Bronchial smooth muscle cell (primary cell): ENCODE measurements at places on chromosomes 16 and 17. TPM values are rescaled to one million over a fixed set of nuclear protein-coding genes. Genes with fewer than 3 reads are reported as not detected.

Gene ITGAE
- total RNA-seq = 21.6 and 25.2 TPM in 2 replicates

Gene CHMP1A
- total RNA-seq = 89.5 and 101 TPM in 2 replicates

Gene RFWD3
- 5.5 and 6.9 TPM in 2 replicates for total RNA-seq

Gene SEPTIN12
- not detected in 2 replicates for total RNA-seq

Gene CLCN7
- total RNA-seq = 58.9 and 65.9 TPM in 2 replicates

Gene TBC1D16
- total RNA-seq = 41.0 and 51.4 TPM in 2 replicates

Gene OR4D1
- not detected in 2 replicates for total RNA-seq

Gene CAMKK1
- total RNA-seq = 5.2 and 10.3 TPM in 2 replicates

Gene CPNE7
- 9.2 and 30.4 TPM in 2 replicates for total RNA-seq

Gene ABHD15
- 7.7 and 8.2 TPM in 2 replicates for total RNA-seq

Gene ZNF785
- 6.8 and 7.1 TPM in 2 replicates for total RNA-seq

Gene C1QL1
- 0.32 and 1.1 TPM in 2 replicates for total RNA-seq

Gene CES1
- 0.60 TPM in 1 of 2 replicates, not detected in the other for total RNA-seq
